ENCODE measurements at places on chromosomes 3 and 15.

DNA sequence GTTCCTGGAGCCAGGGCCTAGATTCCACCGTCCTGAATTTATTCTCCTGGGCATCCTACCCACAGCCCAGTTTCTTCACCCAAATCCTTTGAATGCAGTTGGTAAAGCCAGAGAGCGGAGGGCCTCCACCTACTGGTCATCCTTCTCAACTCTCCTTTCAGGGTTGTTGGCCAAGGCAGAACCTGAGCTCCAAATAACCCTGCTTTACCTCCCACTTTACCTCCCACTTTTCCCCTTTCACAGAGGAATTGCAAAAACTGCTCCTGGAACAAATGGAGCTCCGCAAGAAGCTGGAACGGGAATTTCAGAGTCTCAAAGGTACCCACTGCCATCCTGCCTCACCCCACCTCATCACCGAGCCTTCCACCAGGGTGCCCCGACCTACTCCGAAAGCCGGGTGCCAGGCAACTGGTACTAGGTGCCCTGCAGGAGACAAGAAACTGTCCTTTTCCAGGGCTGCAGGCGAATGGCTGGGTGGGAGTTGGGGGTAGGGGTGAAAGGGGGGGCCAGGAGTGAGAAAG is 6.8 kb downstream of the SKOR1 start:
- peak; percentile 46 for DNase-seq

- DNase-seq = no peak
These were observed 248.1 kb downstream of the CNTN3 start for GRCh38 chr3:74366331-74366730.

DNA sequence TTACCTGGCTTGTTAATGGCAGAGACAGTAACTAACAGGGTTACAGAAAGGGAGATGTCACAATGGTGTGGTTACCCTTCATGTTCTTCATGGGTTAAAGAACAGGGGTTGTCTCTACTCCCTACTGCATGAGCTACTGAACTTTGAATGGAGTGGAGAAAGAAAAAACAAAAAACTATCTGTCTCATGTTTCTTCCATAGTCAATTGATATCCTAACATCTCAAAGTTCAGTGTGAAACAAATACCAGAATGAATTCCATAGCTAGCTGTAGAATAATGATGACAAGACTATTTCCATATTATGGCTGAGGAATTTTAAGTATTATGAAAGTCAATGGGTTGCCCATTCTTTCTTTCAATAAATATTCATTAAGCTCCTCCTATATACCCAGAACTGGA is 161.3 kb upstream of the LPP start:
- no peak for DNase-seq

- peak; percentile 35 for DNase-seq
These were observed 27.0 kb downstream of the SH3BP5 start for GRCh38 chr3:15305359-15305844.

GRCh38 chr3:6132684-6133432 is 728.1 kb upstream of the GRM7 start:
- no peak for DNase-seq

DNA sequence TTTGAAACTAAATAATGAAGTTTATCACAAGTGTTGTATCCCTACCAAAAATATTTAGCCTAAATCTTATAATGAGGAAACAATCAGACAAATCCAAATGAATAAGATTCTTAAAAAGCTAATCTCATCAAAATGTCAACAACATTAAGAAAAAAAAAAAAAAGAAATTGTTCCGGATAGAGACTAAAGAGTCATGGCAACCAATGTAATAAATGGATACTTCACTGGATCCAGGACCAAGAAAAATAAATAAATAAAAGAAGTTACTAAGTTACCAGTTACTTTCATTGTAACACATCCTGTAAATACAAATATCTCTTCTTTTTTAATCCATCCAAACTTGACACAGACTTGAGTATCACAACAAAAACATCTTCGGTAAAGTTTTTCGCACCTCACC is 607 bp downstream of the MRPL47 start:
- no peak for DNase-seq

- DNase-seq = no peak
These were observed 540.1 kb downstream of the UNC13C start for GRCh38 chr15:54518156-54518882.

GRCh38 chr15:100880139-100880896 is 687 bp downstream of the ALDH1A3 start:
- peak; percentile 53 for DNase-seq

- no peak for DNase-seq
These were observed 318.8 kb upstream of the GBE1 start for GRCh38 chr3:82080261-82080660.

DNA sequence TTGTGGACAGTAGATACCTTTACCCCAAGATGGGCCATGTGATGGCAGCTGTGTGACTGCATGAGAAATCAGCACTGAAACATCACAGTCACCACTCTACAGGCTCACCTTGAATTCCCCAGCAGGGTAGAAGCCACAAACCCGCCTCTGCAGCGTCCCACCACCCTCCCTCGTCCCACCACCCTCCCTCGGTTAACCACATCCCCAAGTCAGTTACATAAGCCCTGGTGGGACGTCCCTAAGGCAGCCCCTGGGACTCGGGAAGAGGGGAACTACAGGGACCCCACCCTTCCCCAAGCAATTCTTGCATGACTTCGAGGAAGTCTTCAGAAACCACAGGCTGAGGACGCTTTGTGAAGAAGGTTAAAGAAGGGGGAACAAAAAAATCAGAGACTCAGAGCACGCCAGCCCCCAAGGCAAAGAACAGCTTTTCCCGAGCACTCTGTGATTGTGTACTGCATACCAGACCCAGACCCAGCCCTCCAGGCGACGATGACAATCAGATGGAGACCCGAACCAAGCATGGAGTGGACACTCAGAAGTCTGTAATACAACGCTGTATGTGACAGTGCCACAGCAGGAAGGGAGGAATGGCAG is 60.5 kb downstream of the SH3BP5 start:
- no peak for DNase-seq

DNA sequence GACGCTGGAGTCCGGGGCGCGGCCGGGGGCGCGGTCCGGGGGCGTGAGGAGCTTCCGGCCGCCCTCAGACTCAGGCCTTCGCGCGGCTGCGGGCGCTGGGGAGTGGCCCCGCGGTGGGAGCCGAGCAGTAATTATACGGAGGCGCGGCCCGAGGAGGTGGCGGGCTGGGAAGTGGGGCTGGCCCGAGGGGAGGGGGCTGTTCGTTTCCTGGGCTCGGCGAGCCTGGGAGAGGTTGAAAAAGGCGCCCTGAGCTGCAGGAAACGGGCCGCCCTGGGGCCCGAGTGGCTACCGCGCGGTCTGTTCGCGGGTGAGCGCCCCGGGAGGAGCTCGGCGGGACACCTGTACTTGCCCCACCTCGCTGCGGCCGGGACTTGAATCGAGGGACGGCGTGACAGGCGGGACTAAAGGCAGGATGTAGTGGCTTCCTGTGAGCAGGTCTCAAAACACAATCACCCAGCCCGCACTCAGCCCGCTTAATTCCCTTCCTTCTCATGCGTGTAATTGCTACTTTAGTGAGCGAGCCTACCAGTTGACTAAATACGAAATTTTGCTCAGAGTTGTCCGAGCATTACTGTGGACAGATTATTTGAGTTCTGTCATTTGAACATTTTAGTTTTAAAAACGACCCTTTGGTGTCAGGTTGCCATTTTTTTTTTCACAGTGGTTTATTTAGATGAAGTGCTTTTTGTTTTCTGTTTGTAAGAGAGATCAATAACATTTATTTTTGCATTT is 860 bp downstream of the RASA2 start:
- DNase-seq = peak; percentile 79

DNA sequence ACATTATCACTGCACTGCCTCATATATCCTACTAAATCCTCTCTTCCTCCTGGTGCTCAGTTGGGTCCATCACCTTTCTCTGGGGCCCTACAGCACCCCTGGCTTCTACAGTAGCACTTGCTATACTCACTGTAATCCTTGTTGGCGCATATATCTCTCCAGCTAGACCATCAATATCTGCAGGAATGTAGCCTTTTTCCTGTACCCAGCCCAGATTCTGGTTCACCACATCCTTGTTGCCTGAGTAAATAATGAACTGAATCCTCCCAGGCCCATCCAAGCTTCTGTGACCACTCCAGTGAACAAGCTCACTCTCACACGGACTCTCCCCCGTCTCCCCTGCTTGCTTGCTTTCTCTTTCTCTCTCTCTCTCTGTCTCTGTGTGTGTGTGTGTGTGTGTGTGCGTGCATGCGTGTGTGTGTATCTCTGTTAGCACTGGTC is 62.5 kb upstream of the LIPC start:
- no peak for DNase-seq

GRCh38 chr3:144549166-144549565 is 577.5 kb downstream of the DIPK2A start:
- DNase-seq = no peak

GRCh38 chr3:61715886-61716527 is 154.6 kb downstream of the PTPRG start:
- DNase-seq = no peak

GRCh38 chr15:66098022-66098363 is 155.6 kb downstream of the MEGF11 start:
- no peak for DNase-seq

- no peak for DNase-seq
These were observed 625.4 kb downstream of the NTRK3 start for GRCh38 chr15:87631093-87631492.

DNA sequence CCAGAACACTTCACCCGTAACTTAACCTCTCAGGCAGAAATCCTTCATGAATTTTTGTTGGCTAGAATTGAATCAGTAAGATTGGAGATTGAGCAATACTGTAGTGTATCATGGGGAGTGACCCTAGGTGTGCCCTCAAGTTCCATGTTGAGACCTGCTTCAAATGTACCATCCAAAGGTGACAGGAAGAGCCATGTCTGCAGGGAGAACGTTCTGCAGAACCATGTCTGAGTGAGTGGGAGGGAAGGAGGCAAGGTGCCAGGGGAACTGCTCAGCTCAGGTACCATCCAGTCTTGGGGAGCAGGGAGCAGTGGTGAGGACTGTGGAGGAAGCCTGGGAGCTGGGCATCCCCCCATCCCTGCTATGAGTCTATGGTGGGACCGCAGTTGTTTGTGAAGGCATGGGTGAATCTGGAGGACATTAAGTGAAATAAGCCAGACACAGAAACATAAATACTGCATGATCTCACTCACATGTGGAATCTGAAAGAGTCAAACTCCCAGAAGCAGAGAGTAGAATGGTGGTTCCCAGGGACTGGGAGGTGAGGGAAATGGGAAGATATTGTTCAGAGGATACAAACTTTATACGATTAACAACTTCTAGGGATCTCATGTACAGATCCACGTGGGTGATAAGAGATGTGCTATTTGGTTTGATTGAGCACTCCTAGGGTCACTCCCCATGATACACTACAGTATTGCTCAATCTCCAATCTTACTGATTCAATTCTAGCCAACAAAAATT is 23.3 kb downstream of the CFAP161 start:
- no peak for DNase-seq

- DNase-seq = no peak
These were observed 33.1 kb upstream of the ALDH1L1 start for GRCh38 chr3:126213379-126214028.

DNA sequence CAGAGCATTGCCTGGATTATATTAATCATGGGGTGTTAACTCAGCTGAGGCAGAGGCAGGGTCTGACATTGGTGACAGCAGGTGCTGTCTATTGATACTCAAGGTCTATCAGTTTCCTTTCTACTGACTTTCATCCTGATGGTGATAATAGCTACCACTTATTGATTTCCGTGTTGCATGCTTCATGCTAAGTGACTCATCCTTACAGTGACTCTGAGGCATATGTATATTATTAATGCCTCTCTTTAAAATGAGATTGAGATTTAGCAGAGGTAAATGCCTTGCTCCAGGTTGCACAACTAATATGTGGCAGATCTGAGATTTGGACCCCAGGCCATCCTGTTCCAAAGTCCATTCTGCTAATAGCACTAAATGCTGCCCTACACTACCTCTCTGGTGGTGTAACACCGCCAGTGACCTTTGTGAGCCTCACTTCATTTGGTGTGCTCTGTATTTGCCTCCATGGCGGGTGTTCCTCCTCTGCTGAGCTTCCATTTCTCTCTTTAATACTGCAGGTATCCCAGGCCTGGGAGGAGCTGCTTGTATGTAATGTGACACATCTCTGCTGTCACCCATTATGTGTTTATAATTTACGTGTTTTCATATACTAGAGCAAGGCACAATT is 50.4 kb downstream of the GPR171 start:
- no peak for DNase-seq

DNA sequence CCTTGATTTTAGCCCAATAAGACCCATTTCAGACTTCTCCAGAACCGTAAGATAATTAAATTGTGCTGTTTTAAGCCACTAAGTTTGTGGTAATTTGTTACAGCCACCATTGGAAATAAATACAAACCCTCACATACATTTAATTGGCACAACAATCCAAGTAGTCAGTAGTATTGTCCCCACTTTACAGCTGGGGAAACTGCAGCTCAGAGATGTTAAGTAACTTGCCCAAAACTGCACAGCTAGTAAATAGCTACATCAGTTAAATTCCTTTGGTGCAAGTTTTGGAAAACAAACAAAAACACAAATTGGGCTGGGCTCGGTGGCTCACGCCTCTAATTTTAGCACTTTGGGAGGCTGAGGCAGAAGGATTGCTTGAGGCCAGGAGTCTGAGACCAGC is 13.3 kb upstream of the IREB2 start:
- DNase-seq = no peak

DNA sequence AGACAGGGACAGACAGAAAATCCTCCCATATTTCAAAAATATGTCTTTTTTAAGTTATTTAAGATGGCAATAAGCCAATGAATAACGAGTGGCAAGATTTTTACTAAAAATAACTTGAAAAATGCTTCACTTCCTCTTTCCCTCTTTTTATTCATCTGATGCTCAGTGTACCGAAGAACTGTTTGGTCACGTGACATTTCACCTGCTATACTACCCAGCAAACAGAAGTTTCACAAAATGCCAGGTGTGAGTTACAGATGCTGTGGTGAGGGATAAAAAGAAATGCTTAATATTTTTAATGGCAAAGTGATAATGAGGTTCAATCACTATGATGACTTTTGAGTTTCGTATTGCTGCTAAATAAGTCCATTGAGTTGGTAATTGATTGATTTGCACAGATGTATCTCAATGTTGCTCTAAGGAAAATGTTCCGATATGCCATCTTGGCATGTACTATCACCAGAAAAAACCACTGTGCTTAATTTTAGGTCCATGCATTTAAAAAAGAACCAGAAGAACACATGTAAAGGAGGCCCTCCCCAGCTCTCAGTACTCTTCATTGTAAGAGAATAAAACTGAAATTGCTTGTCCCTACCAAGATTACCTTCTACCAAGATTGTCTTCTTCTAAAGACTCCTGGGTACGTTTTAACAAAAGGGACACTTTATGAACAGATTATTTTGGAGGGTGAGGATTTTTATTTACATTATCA is 26.0 kb upstream of the SEC62 start:
- DNase-seq = no peak

GRCh38 chr3:57556459-57557084 is 498 bp downstream of the PDE12 start:
- no peak for DNase-seq

- no peak for DNase-seq
These were observed 58.7 kb downstream of the CRTC3 start for GRCh38 chr15:90588427-90588826.

GRCh38 chr3:16258177-16258576 is 6.6 kb downstream of the DPH3 start:
- no peak for DNase-seq

- no peak for DNase-seq
These were observed 57.6 kb downstream of the SSR3 start for GRCh38 chr3:156497326-156497725.

Data from WTC11 (cell line).